ENCODE measurements at places on chromosomes 2 and 18. TPM values are rescaled to one million over a fixed set of nuclear protein-coding genes. Genes with fewer than 3 reads are reported as not detected.

Gene TANC1
- total RNA-seq = 28.3 TPM

Gene SS18
- total RNA-seq = 43.9 TPM

Gene MOB1A
- total RNA-seq = 124 TPM

Gene DCC
- 0.10 TPM for total RNA-seq

Gene NCL
- total RNA-seq = 309 TPM

Gene REG3A
- total RNA-seq = 0.79 TPM

Gene NTSR2
- total RNA-seq = not detected

Gene C2orf80
- not detected for total RNA-seq

Gene POTEI
- 0.11 TPM for total RNA-seq

Gene B4GALT6
- total RNA-seq = 5.7 TPM

Gene SERPINB12
- total RNA-seq = not detected

Gene FBXO15
- total RNA-seq = not detected

Gene DLGAP1
- 0.50 TPM for total RNA-seq

Measured in colonic mucosa (tissue), 4 donors.